Tracheal epithelial cell (primary cell): ENCODE measurements at places on chromosomes 7 and 10. TPM values are rescaled to one million over a fixed set of nuclear protein-coding genes. Genes with fewer than 3 reads are reported as not detected.

The KCNH2 gene
- total RNA-seq = 0.21 and 0.24 TPM in 2 replicates

The LRRC18 gene
- total RNA-seq = not detected in 2 replicates

The ANK3 gene
- total RNA-seq = 14.7 and 30.3 TPM in 2 replicates

The FAM221A gene
- total RNA-seq = 1.2 and 1.9 TPM in 2 replicates

The CCDC172 gene
- total RNA-seq = not detected in 2 replicates

The ANKRD2 gene
- total RNA-seq = 1.3 and 9.9 TPM in 2 replicates
